ENCODE measurements at places on chromosomes 12 and 14.

GRCh38 chr14:89186856-89187376, 230.1 kb downstream of the FOXN3 start:
- no peak for DNase-seq

DNA sequence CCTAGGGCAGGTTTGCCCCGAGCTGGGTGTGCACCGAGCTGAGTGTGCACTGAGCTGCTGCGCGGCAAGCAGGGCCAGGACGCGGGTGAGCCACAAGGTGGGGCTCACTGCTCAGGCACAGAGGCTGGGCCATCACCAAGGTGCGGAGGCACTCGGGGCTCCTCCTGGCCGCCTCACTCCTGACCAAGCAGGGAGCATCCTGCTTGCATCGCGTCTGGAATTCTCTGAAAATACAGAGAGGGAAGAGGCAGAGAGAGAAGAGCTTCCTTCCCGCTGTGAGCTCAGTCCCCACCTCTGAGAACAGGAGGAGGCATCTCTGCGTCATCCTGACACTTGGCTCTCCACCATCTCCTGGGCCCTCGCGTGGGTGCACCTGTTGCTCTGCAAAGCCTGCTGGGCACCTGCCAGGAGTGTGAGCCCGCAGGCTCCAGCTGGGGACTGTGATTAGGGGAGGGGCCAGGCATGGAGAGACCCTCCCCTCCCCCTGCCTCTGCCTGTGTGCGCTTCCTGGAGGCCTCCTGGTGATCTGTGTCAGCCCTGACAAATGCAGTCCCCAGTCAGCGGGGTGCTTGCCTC, 116.3 kb downstream of the GLT1D1 start:
- DNase-seq: no peak

GRCh38 chr12:96153131-96153725, 40.9 kb upstream of the ELK3 start:
- no peak for DNase-seq

GRCh38 chr14:67986131-67986841, 166.7 kb downstream of the RAD51B start:
- DNase-seq: no peak

DNA sequence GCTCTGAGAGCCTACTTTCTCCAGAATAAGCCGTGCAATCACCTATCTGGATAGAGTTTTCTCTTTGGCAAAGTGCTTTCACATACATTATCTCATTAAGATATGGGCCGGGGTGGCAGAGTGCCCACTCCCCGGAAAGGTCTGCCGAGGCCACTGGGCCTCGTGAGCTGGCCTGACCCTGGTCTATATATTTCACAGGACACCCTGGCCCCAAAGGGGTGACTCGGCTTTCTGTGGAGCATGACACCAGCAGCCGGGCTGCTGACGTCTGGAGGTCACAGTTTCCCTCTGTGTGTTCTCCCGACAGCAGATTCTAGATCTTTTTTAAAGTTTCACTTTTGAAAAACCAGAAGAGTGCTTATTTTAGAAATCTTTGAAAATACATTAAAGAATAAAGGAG, 27.9 kb upstream of the ATP2A2 start:
- DNase-seq: peak; percentile 9

GRCh38 chr14:77086951-77087350, 11.1 kb upstream of the CIPC start:
- DNase-seq: no peak

DNA sequence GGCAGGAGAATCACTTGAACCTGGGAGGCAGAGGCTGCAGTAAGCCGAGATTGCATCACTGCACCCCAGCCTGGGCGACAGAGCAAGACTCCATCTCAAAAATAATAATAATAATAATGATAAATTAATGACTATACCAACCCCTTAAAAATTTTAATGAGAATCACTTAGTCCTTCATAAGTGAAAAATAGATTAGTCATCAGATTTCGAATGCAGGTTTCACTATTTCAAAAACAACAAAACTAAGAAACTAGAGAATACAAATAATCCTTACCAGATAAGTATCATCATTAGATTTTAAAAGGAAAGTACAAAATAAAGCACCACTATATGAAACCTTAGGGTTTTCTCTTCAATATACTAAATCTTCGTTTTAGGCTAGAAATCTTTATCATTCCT, 62.3 kb downstream of the CEP83 start:
- DNase-seq: no peak

DNA sequence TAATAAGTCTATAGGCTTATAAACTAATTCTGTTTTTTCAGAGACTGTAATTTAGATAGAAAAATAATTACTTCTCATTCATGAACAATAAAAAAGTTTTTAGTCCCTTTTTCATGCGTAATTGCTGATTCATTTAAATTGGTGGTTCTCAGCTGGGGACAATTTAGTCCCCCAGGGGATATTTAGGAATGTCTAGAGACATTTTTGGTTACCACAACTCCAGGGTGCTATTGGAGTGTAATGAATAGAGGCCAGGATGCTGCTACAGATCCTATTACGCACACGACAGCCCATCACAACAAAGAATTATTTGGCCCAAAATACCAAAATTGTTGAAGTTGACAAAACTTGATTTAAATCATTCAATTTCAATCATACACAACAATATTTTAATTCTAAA, 22.8 kb upstream of the VCPKMT start:
- no peak for DNase-seq

- no peak for DNase-seq
These were observed 78.2 kb upstream of the GARIN2 start for GRCh38 chr14:67111022-67111421.

- no peak for DNase-seq
These were observed 119.6 kb upstream of the EEA1 start for GRCh38 chr12:93048656-93049055.

DNA sequence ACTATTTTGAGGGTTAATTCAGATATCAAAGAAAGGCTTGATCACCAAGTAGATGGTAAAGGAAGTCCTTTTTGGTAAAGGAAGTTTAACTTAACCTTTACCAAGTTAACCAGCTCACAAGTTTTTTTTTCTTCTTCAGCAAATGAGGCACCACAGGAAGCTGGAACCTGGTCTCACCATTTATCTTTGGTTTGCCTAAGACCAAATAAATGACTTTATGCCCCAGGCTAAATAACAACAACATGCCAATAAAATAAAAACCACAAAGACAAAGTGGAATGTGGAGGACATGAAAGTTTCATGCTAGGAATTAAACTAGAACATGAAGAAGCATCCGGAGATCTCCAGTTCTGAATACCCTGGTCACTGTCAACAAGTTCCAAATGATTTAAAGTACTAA, 116.8 kb upstream of the PRICKLE1 start:
- DNase-seq: no peak

DNA sequence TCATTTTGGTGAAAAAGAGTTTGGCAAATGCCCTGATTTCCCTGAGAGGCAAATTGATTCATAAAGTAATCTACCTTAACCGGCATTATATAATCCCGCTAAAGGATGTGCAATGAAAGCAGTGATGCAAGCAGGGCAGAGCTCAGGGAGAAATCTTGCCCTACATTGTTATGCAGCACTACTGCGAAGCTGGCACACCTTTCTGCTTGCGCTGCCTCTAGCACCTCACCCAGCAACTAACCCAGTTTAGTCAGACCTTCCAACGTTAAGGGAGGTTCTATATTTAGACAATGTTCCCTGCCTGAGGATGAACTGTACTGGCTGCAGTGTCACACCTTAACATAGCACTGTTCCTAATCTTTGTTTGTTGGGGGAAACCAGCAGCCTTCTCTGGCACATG, 60.8 kb upstream of the CCDC196 start:
- DNase-seq: no peak

DNA sequence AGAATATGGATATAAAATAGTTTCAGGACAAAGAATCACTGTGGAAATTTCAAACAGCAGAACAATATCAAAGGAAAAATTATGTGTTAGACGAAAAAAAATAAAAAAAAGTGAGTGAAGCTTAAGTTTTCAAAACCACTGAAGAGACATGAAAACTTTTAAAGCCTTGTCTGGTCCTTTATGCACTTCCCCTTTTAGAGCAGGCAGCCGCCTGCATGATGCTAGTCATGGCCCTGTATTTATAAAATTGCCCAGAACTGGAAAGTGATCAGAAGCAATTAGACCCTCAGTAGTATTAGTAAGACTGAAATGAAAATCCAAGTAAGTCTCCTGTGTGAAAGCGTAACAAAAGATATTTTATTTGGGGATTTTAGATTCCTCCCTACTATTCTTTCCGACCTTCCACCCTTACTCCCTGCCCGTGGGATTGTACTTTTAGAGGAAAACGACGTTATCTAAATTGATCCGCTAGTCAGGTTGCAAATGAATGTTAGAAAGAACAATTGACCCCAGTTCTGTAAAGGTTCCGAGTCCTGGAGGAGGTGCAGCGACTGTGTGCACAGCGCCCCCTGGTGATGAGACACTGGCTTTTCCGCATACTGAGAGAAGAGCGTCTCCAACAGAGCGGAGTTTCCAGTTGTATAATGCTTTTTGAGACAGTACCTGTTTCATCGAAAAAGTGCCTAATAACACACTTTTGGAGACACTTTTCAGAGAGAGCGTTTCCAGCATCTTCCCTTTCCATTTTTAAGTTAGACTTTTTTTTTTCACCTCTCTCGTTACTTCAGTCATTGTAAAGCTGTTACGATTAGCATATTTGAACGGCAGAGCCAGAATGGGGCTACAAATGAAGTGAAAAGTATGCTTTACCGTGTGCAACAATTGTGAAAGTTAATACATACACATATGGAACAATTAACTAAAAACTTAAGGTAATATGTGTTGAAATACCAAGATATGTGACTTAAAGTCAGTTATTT, 12.4 kb downstream of the MGST1 start:
- peak; percentile 68 for DNase-seq

DNA sequence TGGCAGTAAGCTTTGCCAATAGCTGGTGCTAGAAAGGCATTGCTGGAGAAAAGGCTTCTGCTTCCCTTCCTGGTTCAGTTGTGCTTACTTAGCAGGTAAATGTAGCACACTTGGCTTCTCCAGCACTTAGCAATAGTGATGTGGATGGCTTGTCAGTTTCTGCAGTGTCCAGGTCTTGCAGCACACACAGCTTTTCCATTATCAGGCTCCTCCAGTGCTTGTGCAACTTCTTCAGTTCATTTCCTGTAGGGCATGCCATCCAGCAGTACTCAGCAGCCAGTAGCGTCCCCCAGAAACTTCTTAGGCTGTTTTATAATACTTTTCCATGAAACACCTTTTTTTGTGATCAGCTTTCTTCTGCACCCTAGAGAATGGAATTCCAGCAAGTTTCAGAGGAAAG, 154.6 kb downstream of the SLC6A15 start:
- DNase-seq: no peak

DNA sequence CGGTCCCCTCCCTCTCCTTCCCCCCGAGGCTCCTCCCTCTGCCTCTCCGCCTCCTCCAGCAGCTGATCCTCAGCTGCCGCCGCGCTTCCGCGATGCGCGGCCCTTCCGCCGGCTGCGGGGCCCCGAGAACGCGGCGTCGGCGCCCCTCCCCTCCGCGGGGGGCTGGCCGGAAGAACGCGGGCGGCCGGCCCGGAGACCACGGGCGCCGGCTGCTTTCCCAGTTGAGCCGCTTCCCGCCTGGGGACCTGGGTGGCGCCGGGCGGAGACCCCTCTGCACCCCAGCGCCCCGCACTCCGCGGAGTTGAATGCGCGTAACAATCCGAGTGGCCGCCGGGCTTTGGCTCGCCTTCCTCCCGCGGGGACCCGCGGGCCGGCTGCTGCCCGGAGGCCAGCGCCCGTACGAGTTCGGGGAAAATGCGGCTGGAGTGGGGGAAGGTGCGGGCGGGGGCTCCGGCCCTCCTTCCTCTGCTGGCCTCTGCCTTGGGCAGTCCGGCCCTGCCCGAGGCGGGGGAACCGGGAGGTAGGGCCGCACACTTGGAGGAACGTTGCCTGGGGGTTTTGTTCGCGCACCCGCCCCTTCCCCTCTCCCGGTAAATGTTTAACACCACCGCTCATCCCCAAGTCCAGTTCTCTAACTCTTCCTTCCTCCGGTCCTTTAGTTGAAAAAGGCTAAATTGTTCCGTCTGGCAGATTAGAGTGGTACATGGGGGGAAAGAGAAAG, 393 bp upstream of the DCAF5 start:
- DNase-seq: peak; percentile 90

- no peak for DNase-seq
These were observed 43.9 kb upstream of the RNASE1 start for GRCh38 chr14:20846560-20846959.

- peak; percentile 48 for DNase-seq
These were observed 40.9 kb upstream of the CAPRIN2 start for GRCh38 chr12:30795410-30796312.

DNA sequence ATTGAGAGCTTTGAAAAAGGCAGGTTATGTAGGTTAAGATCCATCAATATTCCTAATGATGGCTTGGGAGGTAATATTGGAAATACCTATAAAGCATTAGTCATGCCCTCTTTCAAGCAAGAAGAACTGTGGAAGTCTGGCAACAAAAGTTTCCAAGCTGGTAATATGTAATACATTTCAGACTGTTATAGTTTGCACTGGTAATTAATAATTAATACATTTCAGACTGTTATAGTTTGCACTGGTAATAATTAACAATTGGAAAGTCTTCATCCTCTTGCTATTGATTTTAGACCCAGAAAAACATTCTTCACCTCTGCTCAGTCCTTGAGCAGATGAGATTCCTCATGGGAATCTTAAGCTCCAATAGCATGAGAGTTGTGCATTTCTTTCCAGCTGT, 29.0 kb upstream of the WDR89 start:
- DNase-seq: no peak

DNA sequence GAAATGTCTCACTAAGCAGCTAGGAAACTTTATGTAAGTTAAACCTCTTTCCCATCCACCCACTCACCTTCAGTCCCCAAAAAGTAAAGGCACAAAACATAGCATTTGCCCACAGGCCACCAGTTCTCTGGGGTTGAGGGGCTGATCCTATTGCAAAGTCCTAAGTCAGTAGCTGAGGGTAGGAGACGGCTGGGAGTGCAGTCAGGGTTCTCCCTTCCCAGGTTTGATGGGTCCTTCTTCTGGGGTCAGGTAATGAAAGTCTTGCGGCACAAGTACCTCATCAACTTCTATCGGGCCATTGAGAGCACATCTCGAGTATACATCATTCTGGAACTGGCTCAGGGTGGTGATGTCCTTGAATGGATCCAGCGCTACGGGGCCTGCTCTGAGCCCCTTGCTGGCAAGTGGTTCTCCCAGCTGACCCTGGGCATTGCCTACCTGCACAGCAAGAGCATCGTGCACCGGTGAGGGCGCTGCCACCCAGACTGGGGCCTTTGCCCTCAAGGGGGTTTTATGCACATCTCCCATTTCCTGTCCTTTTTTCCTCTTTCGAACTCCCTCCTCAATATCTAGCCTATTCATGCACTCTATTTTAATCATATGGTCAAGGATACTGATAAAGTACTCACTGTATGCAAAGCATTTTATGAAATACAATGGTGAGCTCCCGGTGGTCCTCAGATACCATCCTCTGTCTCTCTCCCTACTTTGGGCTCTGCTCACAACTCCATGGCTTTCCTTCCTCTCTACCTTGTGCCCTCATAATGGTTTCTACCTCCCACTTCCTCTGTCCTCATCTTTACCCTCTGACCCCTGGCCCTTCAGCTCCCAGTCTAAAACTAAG, 986 bp downstream of the TSSK4 start:
- no peak for DNase-seq

- no peak for DNase-seq
These were observed 4.4 kb upstream of the TNFAIP2 start for GRCh38 chr14:103118663-103119404.

- no peak for DNase-seq
These were observed 308.4 kb upstream of the LRFN5 start for GRCh38 chr14:41298328-41298690.
